Type B pancreatic cell (in vitro differentiated cells): ENCODE measurements at places on chromosomes 4 and X. TPM values are rescaled to one million over a fixed set of nuclear protein-coding genes. Genes with fewer than 3 reads are reported as not detected.
A peak's percentile ranks its signal among the peaks of the same experiment; 100 is the strongest.

DNA sequence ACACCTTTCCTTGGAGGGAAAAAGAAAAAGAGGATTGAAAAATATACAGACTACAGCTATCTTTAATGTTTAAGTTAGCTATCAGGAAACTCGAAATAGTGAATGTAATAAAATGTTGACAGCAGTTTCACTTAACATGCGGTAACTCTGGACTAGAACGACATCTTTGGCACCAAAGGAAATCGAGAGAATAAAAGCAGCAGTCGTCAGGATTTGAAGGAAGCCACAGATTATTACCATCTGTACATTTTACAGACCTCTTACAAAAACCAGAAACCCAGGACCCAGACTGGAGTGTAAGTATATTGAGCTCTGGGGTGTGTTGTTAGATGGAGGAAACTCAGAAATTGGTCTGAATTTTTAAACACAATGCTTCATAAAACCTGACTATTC lies 51.6 kb upstream of the STOX2 start:
- no peak for DNase-seq

DNA sequence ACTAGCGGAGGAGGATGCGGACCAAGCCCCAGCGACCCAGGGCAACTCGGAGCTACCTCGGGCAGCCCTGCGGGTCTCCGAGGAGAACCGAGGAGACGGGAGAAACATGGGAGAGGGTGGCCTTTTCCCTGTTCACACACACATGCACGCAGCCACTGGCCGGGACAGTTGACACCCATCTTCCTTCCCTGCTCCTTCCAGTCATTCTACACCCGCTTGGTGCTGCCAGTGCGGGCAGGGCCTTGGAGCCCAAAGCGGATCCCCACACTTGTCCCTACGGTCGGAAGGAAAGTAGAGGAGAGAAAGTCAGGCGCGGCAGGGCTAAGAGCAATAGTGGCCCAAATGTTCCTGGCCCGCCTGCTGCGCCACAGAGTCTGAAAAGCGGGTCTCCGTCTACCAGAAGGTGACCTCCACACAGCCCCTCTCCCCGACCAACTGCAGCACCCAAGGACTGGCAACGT lies 1.1 kb upstream of the PPP3CA start:
- DNase-seq: peak; percentile 70

DNA sequence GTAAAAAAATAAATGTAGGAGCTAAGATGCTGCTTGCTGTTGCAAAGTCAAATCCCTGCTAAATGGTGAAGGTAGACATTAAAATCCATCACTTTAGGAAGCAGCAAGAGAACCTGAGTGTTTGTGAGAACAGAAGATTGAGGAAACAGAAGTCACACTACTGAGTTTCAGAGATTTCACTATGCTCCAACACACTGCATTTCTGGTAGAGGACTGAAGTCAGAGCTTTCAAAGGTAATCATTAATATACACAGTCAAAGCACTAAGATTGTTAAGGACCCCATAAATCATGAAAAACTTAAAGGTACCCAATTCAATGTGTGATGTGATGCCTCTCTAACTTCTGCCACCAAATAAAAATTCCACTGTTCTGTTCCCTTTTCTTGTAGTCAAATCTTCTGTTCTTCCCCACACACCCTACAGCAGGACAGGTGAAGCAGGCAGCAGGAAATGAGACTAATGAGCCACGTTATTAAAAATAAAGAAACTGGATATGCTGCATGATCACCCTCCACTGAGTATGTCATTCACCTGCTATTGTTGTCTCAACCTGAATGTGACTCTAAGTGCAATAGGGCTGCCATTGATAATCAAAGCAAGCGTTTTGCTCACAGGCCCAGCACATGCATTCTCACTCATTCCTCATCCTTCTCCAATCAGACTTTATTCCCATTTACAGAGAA lies 28.9 kb upstream of the APELA start:
- DNase-seq: no peak

DNA sequence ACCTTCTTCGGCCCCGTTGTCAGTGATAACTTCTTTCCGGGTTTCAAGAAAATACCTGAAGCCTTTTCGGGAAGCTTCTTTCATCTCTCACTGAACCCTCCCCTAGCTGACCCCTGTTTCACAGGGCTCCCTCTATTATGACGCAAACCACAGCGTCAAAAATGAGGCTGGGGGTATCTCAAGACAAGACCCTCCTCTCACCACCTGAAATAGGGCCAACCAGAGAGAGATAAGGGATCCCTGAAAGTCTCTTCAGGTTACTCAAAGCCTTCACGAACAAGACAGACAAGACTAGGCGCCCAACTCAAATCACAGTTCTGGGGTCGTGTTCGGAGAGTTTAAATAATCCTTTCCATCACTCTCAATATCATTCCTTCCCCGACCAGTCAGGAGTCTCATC lies 1.2 kb downstream of the PHF8 start:
- no peak for DNase-seq

DNA sequence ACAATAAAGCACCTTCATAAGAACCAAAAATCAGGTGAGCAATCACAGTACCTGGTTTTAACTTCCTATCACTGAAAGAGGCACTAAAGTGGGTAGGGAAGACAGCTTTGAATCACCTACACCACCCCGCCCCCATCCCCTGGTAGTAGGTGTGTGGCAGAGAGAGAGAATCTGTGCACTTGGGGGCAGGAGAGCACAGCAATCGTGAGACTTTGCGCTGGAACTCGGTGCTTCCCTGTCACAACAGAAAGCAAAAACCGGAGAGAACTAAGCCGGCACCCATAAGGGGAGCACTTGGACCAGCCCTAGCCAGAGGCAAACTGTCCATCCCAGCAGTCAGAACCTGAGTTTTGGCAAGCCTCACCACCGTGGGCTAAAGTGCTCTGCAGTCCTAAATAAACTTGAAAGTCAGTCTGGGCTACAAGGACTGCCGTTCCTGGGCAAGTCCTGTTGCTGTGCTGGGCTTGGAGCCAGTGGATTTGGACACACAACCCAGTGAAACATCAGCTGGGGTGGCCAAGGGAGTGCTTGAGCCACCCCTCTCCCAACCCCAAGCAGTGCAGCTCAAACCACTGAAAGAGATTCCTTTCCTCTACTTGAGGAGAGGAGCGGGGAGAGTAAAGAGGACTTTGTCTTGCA lies 32.1 kb downstream of the NDUFB11 start:
- DNase-seq: no peak

DNA sequence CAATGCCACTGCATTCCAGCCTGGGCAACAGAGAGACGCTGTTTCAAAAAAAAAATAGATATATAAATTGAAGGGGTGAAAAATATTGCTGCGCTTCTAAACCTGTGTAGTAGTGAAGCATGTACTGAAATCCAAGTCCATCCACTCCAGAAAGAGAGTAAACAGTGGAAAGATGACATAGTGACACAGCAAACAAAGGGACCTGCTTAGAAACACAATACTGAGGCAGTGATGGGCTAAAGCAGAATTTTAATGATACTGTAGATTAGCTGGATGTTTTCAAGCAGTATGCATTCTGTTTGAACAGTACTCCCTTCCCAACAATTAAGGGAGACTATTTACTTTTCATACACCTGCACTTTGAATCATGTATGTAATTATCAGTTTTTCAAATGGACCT lies 42.5 kb downstream of the TFDP3 start:
- DNase-seq: no peak

GRCh38 chr4:15719506-15719905 lies 16.6 kb downstream of the BST1 start:
- no peak for DNase-seq

XAGE3 gene
- total RNA-seq: not detected in 2 replicates

CABS1 gene
- 0.19 TPM in 1 of 2 replicates, not detected in the other for total RNA-seq

TIGD4 gene
- 0.98 and 1.8 TPM in 2 replicates for total RNA-seq
